GOT3 (cell line): ENCODE measurements at places on chromosomes 7 and 10.
A peak's percentile ranks its signal among the peaks of the same experiment; 100 is the strongest.

GRCh38 chr7:136857573-136857972 lies 10.9 kb upstream of the CHRM2 start:
- DNase-seq, result no peak

GRCh38 chr7:26667514-26668133 lies 196.8 kb downstream of the SKAP2 start:
- DNase-seq, result peak; percentile 59

- DNase-seq, result no peak
These were observed 186.0 kb upstream of the AKR1E2 start for GRCh38 chr10:4639960-4640359.

- no peak for DNase-seq
These were observed 31.3 kb downstream of the LAMB1 start for GRCh38 chr7:107971613-107972012.

- no peak for DNase-seq
These were observed 151.8 kb downstream of the KCNMA1 start for GRCh38 chr10:77485847-77486246.

GRCh38 chr10:114854906-114855305 lies 33.3 kb downstream of the FHIP2A start:
- DNase-seq, result no peak

DNA sequence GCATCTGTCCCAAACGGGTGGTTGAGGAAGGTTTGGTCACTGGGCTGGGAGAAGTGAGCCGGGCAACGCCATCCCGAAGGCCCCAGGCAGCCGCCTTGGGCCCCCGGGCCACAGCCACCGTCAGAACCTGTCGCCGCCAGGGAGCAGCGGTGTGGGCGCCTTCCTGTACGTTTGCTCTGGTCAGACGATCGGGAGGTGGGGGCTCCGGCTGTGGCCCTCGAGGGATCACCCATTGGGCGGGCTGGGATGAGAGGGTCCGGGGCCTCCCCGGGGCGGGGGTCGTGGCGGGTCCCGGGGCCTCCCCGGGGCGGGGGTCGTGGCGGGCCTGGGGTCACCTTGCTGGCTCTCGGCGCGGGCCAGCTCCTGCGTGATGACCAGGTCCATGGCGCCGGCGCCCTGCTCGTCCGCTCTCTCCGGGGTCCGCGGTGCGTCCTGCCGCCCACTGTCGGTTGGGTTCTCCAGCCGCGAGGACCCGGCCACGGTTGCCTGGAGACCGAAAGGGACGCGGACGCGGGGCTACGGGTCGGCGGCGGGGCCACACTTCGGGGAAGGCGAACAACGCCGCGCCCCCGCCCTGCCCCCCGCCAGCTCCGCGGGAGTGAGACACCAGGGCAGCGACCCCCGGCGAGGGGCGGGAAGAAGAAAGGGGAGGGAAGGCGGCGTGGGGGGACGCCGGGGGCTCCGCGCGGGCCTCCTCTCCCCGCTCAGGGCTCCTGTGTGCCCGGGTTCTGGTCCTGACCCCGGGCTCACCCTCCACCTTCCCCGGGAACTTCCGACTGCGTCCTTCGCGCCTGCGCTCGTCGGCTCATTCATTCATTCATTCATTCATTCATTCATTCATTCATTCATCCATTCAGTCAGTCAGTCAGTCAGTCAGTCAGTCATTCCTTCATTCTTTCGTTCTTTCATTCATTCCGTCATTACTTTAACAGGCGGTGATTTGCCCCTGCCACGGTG lies at the start of gene CFAP46:
CFAP46 (minus strand) TSS at position 470 of the 957 bp plus-strand sequence; CDS start at position 384, 86 bp downstream.
- DNase-seq, result no peak

DNA sequence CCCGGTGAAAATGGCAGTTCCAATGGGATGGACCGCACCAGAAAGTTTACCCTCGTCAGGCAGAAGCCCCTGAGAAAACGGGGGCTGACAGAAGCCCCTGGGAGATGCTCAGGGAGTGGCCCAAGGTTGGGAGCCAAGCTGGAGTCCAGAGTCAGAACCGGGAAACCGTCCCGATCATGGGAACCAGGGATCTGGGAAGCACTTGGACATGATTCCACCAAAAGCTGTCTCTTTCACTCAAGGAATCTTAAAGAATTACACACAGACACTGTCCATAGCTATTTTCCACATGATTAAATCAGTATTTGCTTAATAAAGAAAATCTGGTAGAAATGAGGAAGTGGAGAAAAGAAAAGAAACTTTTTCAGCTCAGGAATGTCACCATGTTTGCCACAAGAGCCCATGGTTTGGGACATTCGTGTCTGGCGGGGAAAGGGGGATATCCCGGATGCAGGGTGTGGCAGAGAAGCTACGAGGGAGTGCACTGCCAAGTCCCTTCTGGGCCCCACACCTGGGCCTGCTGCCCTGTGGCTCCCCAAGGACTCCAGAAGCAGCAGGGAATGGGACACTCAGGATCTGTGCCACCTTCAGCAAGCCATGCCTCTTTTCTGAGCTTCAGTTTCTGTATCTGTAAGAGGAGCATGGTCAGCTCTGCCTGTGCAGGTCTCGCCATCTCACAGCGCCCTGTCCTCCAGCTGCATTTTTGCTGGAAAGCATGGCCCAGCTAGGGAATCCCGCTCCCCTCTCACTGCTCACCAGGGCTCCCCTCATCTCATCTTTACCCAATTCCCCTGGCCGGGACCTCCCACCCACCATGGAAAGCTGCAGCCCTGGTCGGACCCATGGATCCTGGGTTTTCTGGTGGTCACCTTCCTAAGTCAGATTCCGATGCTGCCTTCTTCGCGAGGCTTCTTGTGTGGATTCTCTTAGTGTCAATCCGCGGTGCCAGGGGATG lies 225.1 kb upstream of the GRB10 start:
- no peak for DNase-seq

DNA sequence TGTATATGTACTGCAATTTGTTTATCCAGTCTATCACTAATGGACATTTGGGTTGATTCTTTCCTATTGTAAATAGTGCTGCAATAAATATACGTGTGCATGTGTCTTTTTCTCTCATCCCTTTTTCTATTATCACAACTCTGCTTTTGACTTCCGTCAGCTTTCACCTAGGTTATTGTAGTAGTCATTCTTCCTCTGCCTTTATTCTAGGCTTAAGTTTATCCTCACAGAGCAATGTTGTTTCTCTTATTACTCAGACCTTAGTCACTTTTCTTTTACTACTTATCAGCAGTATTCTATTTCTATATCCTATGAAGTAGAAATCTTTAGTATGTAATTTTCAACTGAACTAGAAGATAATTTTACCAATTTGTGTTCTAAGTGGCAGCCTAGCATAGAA lies 175.3 kb upstream of the SEMA3E start:
- no peak for DNase-seq

GRCh38 chr7:153628825-153629224 lies 423.4 kb upstream of the DPP6 start:
- no peak for DNase-seq

GRCh38 chr10:63703113-63703670 lies 182.0 kb downstream of the REEP3 start:
- no peak for DNase-seq

- no peak for DNase-seq
These were observed 5.2 kb downstream of the MTG1 start for GRCh38 chr10:133399123-133399601.

- no peak for DNase-seq
These were observed 26.6 kb upstream of the DDC start for GRCh38 chr7:50591480-50592438.

DNA sequence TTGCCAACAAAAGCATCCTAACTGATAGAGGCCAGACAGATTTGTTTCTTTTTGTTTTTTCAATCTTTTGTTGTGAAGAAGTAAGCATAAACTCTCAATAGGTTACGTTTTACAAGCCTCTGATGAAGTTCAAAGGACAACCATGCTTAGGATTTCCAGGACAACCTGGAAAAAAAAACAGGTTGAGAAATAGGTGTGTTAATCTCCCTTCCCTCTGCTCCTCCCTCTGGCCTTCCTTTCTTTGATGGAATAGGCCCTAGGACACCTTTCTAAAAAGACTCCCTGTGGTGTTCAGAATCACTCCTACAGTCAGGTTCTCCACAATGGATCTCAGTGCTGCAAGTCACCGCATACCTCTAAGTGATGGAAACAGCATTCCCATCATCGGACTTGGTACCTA lies at the start of gene AKR1D1:
AKR1D1 (plus strand) TSS at position 264 of the 400 bp plus-strand sequence; CDS start at position 324, 60 bp downstream.
- no peak for DNase-seq

GRCh38 chr7:40447345-40447744 lies 312.5 kb downstream of the SUGCT start:
- DNase-seq, result no peak

DNA sequence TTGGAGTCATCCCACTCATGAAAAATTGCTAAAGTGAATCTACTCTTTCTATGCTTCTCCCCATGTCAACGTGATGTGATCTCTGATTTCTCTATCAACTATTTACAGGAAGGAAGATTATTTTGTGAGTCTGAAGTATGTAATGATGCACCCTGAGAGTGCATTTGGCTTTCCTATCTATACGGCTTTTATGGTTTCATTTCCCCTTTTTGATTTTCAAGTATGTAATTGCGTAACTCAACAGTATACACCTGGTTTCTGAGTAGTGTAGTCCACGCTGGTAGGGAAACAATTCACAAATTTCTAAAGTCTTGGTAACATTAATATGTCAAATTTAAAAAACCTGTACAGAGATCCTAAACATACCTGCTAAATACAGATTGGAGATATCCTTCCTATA lies 194.7 kb upstream of the SEMA3A start:
- no peak for DNase-seq

GRCh38 chr10:106242301-106242700 lies 922.2 kb downstream of the SORCS1 start:
- DNase-seq, result no peak

- no peak for DNase-seq
These were observed 18.9 kb downstream of the TPK1 start for GRCh38 chr7:144817001-144817400.

- DNase-seq, result no peak
These were observed 4.8 kb downstream of the CRPPA start for GRCh38 chr7:16416289-16417282.

DNA sequence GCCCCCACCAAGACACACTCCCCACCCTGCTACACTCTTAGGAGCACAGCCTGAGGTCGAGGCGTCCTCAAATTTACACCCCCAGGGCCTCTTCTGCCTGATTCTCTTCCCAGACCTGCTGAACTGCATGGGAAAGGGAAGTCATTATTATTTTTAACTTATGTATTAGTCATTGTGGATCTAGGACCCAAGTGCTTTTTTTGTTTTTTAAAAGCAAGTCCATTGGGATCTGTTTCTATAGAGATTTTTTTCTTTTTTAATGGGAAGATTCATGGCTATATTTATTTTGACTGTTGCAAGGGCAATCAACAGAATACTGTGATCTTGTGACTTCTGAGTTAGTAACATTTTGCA lies 203.8 kb downstream of the ZMYND11 start:
- no peak for DNase-seq

GRCh38 chr7:128011131-128011661 lies 20.0 kb downstream of the LRRC4 start:
- no peak for DNase-seq

DNA sequence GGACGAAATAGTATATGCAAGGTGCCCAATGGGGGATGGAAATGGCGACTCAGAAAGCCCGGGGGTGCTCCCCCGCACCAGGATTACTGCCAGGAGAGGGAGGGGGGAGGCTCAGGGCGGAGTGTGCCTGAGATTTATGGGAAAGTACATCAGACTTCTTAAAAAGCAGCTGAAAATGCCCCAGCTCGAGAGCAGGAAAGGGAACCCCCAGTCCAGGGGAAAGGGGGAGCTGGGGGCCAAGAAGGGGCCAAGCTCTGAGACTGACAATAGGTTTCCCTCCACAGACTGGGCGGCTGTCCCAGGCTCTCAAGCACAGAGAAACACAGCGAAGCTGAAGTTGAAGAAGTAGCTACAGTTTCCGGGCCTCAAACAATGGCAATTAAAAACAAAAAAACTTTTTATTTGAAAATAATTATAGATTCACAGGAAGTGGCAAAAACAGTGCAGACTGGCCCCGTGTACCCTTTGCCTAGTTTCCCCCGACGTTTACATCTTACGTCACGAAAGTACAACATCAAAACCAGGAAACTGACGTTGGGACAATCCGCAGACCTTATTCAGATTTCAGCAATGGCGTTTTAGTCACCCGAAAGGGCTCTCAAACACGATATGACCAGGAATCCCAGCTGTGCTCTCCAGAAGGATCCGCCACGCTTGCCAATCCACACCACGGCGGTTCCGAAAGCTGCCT lies 83.9 kb upstream of the FGFR2 start:
- DNase-seq, result no peak

DNA sequence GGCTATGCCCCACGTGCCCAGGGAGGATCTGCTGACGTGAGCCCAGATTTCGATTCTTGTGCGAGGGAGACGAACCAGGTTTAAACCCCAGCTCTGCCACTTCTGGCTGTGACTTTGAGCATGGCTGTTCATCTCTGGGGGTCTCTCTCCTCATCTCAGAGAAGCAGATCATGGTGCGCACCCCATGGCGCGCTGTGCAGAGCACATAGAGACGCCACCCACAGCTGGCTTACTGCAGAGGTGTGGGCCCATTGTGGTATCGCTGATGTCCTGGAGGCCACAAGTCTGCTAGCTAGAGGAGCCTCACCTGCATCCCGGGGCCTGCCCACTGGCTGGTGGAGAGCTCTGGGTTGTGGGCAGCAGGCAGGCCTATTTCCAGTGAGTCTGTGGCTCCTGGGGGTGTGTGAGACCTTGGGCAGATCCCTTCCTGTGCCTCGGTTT lies 140.5 kb downstream of the LHPP start:
- no peak for DNase-seq

DNA sequence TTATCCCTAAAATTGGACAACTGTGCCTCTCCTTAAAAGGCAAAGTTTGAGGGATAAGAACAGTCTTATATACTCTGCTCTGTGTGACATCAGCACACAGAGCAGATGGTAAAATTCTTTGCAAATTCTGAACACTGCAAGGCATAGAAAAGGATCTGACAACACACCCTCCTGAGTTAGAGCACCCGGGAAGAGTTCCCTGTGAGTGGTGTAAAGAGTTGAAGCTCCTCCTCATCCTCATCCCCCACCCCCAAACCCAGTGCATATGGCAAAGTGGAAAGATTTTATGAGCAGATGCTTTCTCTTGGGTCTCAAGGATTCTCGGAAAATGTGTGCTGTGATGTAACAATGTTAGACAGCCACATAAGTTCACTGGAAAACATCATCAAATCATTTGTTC lies 40.0 kb upstream of the DGKI start:
- DNase-seq, result no peak

DNA sequence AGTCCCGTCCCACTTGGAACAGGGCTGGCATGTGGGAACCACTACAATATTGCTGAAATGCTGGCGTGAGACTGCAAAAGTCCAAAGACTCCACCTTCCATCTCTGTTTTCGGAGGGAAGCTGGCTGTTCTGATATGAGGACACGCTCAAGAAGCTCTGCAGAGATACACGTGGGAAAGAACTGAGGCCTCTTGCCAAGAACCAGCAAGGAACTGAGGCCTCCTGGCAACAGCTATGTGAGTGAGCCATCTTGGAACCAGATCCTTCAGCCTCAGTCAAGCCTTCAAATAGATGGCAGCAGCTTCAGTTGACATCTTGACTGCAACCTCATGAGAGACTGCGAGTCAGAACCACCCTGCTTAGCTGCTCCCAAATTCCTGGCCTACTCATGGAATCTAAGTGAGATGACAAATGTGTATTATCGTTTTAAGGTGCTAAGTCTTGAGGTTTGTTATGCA lies 30.8 kb downstream of the SGMS1 start:
- DNase-seq, result no peak

GRCh38 chr10:33330543-33331378 lies 3.7 kb downstream of the NRP1 start:
- no peak for DNase-seq
